Activated T-helper 17 cell treated with anti-CD3 and anti-CD28 coated beads, Interleukin-2, amount 50 U/mL, for 72 hours (primary cell): ENCODE measurements at places on chromosomes 5 and 9.

- no peak for ATAC-seq
These were observed 191.5 kb upstream of the GNA14 start for GRCh38 chr9:77839459-77840140.

DNA sequence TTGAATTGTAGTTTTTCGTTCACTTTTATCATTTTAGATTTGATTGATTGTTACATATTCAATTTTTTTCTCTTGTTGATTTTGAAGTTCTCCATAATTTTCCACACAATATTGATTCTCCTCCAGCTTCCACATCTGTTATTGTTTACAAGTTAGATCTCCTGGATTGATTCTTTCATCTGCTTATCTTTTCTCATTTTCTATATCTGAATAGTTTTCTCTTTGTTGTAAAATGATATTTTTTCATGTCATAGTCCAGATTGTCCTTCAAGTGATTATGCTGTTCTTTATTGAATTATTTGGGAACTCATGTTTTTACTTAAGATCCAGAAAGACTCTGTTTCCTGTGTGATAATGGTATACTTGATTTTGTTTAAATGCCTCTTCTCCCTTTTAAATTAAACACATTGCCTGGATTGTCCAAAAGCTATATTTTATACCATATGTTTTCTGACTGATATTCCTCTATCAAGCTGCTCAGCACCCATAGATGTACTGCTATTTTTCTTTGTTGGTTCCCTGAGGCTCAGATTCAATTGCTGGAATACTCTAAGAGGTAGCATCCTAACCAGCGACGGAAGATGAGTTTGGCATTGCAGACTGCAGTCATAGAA is 206.6 kb upstream of the PRR16 start:
- no peak for ATAC-seq

- ATAC-seq = no peak
These were observed 41.7 kb downstream of the KCNV2 start for GRCh38 chr9:2758898-2759510.

- no peak for ATAC-seq
These were observed 60.6 kb upstream of the IQGAP2 start for GRCh38 chr5:76342474-76342873.

- peak; percentile 77 for ATAC-seq
These were observed 48.8 kb downstream of the NTNG2 start for GRCh38 chr9:132210472-132211145.

DNA sequence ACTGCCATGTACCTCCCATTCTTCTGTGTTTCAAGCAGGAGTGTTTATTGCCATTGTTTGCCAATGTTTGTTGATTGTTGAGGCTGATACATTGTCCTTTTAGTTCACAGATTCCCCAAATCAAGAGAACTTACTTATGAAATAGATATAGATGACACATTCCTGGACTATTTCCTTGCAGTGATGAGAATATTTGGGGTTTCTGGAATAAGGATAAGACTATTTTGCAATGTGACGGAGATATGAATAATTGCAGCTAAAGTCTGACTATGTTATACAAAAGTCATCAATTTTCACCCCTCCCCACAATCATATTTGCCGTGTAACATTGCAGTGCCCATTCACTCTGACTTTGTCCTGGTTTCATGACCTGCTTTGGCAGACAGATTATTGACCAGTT is 460.8 kb downstream of the CDH10 start:
- ATAC-seq = no peak

DNA sequence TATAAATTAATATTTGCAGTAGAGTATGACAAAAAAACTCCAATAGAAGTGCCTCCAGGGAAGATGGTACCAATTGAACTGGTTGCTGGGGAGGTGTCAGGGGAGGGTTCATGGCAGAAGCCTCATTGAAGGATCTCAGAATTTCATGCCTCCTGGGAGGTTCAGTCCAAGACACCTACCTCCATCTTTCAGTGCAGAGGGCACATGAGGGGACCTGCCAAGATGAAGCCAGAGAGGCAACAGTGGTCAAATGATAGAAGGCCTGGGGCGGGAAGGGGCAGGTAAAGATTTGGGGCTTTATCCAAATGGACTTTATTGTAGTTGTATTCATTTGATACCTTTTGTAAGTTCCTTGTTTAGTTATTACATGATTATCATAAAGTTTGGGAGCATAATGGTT is 25.9 kb upstream of the KCNIP1 start:
- no peak for ATAC-seq

- ATAC-seq = peak; percentile 65
These were observed 2.4 kb upstream of the TRIM7 start for GRCh38 chr5:181207214-181207959.

DNA sequence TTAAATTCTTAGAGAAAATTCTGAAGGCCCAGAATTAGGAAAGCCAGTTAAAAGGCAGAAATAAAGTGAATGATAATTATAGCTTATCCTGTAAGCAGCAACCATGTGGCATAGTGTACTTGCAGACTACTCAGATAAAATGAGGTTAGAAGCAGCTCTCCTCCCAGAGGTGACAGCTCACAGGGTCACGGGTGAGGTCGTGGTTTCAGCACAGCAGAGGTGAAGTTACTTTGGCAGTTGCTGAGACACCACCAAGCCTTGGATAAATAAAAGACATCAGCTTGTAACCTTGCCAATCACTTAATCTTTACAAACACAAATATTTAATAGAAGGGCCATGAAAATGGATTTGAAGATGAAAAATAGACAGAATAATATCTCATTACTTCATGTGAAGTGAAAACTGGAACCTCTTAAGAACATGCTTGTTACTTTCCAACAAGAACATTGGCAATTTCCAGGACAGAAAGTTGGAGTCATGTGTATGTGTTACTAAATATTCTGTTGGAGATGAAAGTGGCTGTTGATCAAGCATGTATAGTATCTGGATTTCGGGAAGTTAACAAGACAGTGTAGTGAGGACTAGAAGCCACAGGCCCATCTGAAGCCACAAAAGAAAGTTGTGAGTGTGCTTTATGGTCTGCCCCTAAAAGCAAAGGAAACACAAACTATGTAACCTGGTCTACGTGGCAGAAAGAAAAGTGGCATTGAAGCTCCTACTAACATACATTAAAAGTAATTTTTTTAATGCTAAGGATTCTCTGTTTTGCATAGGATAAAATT is 134.4 kb downstream of the ERCC6L2 start:
- ATAC-seq = peak; percentile 84

DNA sequence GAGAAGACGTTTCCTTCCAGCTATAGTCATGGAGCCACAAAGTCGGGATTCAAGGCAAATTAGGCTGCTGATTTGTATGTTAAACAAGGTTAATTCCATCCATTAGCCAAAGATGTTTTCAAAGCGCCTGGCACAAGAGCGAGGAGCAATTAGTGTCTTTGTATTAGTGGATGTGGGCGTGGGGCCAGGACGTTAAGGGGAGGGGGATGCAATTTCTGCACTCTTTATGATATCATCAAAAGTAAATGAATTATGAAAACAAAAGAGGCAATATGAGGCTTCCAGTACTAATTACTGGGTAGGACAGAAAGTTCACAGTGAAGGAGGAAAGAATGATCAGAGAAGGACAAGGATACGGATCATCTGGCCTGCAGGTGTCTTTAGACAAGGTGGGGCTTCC is 230.9 kb upstream of the MSX2 start:
- no peak for ATAC-seq

DNA sequence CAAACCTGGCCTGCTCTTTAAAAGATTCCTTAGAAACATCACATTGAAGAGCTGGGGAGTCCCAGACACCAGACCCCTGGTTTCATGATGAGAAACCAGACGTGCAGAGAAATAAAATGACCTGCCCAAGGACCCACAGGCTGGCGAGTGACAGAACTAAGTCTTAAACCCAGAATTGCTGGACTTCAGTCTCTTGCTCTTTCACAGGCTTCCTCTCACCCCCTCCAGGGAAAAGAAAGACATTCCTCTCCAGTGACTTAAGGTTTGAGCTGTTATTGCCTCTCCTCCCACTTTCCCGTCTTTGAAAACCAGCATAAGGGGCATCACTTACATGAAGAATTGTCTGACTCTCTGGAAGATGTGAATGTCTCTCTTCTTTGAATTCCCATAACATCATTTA is 535.2 kb downstream of the IRX1 start:
- ATAC-seq = no peak

- no peak for ATAC-seq
These were observed 518.7 kb downstream of the LRRC70 start for GRCh38 chr5:63097286-63097685.

GRCh38 chr9:105510024-105510423 is 47.9 kb upstream of the FKTN start:
- ATAC-seq = peak; percentile 94

DNA sequence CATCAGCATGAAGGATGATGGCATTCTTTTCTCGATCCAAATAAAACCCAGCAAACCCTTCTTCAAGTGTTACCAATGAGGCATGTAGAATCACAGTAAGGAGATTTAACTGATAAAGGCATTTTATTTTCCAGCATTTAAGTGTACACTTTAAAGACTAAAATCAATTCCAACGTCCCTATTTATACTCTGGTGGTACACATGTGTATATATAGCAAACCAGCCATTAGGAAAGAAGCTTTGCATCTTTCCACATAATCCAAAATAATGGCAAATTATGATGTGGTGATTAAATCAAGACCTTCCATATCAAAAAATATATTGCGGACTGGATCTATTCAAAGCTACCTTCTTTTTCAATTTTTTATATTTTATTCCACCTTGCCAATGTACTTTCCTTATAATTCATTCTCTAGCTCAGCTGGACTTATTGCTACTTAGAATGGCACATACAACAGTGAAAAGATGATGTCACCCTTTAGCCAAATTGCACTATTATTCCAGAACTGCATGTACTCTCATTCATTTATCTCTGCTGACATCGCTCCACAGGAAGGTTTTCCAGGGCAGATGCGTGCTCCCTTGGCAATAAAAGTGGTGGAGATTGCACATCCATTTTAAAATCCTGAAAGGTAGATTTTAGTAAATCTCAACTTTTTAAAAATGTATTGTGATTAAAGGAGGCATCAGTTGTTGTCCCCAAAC is 63.3 kb upstream of the SLC30A5 start:
- ATAC-seq = no peak

- no peak for ATAC-seq
These were observed 12.4 kb upstream of the ASS1 start for GRCh38 chr9:130432362-130432761.

- ATAC-seq = no peak
These were observed 114.8 kb downstream of the HSD17B3 start for GRCh38 chr9:96187151-96187555.

DNA sequence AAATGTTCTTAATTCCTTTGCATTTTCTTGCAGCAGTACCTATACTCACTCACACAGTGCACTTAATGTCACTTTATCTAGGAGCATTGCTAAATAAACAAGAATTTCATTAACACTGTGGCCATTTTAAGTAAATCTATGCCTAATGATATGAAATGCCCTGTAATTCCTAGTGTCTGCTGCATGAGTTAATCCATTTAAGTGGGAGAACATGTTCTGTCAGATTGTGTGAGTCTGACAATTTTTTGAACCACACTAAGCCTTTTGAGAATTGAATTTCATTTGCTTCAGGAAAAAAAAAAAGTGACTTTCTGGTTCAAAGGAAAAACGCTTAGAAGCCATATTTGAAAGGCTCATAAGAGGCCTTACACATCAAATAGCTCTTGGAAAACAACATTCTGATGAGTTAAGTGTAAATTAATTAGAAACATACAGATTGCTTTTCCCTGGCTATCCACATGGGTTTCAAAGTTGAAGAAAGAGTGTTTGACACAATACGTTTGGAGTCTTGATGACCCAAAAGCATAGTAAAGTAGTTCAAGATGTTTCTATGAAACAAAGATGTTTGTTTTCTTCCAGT is 446.7 kb upstream of the GRAMD2B start:
- ATAC-seq = no peak

GRCh38 chr9:124271660-124272059 is 13.9 kb downstream of the NEK6 start:
- no peak for ATAC-seq

DNA sequence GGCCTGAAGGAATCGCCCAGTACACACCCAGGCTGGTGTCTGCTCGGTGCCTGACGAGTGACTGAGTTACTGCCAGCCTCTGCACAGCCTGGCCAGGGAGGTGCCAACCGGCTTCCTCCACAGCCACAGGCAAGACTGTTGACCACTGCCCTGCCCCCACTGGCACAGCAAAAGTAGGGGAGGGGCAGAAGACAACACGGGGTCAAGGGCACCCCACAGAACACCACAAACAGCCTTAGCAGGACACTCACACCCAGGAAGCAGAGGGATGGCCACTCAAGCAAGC is 722 bp upstream of the LHX3 start:
- ATAC-seq = no peak

GRCh38 chr9:107853461-107853860 is 363.9 kb upstream of the KLF4 start:
- ATAC-seq = no peak

DNA sequence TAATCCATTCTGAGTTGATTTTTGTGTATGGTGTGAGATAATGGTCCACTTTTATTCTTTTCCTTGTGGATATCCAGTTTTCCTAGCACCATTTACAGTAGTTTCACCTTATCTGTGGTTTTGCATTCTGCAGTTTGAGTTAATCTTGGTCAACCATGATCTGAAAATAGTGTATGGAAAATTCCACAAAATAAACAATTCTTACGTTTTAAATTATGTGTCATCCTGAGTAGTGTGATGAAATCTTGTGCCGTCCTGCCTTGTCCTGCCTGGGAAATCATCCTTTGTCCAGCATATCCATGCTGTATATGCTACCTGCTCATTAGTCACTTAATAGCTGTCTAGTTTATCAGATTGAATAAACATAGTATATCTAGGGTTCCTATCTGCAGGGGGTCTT is 42.1 kb downstream of the CDC42SE2 start:
- no peak for ATAC-seq

DNA sequence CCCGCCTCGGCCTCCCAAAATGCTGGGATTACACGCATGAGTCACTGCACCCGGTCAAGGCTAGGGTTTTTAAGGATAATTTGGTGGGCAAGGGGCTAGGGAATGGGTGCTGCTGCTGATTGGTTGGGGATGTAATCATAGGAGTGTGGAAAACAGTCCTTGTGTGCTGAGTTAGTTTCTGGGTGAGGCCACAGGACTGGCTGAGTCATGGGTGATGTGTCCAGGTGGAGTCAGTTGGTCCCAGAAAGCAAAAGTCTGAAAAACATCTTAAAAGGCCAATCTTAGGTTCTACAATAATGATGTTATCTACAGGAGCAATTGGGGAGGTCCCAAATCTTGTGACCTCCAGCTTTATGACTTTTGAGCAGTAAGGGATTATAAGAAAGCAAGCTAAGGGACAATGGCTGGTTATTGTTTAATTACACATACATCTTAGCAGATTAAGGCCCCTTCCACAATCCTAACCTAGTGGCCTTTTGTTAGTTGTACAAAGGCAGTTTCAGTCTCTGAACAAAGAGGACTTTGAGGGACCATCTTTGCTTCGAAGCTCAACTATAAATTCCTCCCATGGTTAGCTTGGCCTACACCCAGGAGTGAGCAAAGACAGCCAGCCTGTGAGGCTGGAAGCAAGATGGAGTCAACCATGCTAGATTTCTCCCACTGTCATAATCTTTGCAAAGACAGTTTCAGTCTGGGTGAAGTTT is 5.5 kb upstream of the AOPEP start:
- ATAC-seq = peak; percentile 16
